CD4-positive, alpha-beta T cell treated with Interleukin-10 for 1 hour (primary cell): ENCODE measurements at places on chromosomes 7 and 10.

GRCh38 chr7:82722946-82723345 lies 279.4 kb upstream of the CACNA2D1 start:
- DNase-seq: no peak

DNA sequence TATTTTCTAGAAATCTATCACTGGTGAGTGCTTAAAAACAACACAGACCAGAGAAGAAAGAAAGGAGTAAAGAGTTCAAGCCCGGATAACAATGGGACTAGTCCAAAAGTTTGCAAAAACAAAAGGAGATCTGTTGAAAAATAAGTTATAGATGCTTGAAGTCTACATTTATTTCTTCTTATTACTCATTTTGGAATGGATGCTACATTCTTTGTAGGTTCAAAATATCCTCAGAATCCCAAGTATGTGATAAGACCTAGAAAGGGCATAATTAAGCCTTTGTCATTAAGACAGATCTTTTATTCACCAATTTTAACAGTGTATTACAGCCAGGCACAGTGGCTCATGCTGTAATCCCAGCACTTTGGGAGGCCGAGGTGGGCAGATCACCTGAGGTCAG lies 42.7 kb upstream of the ITGB8 start:
- DNase-seq: no peak

DNA sequence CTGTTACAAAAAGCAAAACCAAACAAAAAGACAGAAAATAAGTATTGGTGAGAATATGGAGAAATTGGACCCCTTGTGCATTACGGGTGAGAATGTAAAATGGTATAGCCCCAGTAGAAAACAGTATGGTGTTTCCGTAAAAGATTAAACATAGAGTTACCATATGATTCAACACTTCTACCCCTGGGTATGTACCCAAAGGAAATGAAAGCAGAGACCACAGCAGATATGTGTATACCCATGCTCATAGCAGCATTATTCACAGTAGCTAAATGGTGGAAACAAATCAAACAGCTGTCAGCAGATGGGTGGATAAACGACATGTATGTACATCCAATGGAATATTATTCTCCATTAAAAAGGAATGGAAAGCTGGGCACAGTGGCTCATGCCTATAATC lies 42.4 kb downstream of the STARD3NL start:
- DNase-seq: peak; percentile 52

DNA sequence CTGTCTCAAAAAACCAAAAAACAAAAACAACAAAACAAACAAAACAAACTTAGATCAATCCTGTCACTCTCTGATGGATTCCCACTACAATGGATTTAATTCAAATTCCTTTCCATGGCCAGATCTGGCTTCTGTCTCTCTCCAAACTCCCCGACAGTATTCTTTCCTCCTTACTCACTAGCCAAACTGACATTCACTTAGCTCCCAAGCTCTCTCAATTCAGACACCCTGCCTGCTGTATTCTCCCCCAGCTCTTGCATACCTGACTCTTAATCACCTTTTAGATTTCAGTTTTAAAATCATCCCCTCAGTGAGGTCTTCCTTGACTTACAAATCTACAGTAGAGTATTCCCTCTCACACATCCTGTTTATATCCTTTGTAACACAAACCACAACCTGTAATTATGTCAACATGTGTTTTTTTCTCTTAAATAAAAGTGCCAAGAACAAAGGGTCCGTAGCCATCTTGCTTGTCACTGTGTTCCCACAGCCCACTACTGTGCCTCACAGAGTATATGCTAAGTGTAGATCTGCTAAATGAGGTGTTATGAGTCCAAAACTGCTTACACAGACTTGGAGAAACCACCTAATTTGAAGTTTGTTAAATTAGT lies 14.4 kb downstream of the HERPUD2 start:
- peak; percentile 35 for DNase-seq
